ENCODE measurements at places on chromosomes 12 and 14.
A peak's percentile ranks its signal among the peaks of the same experiment; 100 is the strongest.

GRCh38 chr14:57227083-57227482 lies 41.6 kb downstream of the EXOC5 start:
- no peak for DNase-seq

- no peak for DNase-seq
Observed at GRCh38 chr14:92122351-92122677, 545 bp downstream of the CPSF2 start.

DNA sequence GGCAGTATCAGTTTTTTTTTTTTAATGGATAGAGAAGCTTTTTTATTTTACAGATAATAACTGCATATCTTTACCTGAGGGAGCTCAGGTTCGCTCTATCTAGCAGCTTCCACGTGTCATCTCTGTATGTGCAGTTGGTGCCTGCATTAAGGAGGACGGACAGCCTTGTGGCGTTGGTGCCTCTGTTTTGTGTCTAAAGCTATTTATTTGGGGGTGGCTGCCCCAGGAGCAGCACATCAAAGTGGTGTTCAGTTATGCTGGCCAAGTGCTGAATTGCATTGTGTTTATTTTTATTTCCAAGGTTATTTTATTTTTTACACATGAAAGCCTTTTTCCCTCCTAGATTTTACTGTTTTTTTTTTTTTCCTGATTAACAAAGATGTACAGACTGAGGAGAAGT lies 59.7 kb downstream of the RASSF3 start:
- no peak for DNase-seq

DNA sequence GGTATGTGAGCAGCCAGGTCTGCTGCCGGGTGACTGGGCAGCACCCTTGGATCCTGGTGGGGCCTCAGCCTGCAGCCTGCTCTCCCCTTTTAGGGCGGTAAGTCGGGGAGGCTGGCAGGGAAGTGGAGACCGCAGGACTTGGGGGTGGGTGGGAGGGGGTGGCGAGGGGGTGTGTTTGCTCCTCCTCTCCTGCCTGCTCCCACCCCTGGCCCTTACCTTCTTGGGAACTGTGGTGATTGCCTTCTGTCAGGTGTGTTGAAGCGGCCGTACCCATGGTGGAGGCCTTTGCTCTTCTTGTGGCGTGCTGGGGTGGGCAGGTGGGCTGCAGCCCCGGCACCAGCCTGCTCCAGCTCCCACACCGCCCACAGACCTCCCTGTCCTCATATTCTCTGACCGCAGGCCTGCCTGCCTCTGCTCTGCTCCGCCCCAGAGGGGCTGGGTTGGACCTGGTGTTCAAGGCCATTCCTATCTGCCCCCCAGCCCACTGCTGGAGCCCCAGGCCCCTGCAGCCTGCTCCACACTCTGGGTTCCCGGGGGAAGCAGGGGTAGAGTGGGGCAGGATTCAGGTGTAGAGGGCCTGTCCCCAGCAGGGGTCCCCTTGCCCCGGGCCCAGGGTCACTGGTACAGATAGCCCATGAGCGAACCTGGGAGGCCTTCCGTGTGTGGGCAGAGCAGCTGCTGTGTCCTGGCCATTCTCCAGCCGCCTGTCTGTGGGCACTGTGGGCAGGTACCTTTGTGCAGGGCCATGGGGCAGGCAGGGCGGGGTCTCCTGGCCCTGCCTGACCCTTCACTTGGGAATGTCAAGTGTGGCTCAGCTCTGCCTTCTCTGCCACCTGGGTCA lies 5.2 kb downstream of the TEDC1 start:
- no peak for DNase-seq

DNA sequence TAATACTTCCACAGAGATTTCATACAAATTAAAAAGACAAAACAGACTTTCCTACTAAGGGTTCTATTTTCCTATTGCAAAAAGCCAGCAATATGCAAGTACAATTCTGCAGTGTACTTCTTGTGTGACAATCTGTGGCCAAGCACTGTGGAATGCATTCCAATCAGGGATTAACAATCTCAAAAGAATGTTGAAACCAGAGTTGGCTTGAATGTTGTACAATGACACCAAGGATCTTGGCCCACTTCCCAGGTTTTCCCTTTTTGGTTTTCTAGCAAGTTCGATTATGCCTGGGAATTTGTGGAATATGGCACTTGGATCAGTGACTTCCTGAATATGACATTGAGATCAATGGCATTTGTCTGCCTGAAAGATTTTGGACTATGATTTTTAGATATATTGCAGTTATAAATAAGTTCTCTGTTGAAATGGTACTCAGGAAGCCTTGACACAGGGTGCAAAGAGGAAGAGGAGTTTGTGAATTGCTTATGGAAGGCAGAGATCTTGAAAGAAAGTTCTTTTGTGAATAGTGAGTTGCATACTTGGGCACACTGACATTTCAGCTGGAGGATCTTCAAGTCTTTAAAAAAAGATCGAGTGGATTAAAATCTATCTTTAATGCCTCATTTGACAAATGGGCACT lies 81.4 kb upstream of the FERMT2 start:
- DNase-seq: no peak

DNA sequence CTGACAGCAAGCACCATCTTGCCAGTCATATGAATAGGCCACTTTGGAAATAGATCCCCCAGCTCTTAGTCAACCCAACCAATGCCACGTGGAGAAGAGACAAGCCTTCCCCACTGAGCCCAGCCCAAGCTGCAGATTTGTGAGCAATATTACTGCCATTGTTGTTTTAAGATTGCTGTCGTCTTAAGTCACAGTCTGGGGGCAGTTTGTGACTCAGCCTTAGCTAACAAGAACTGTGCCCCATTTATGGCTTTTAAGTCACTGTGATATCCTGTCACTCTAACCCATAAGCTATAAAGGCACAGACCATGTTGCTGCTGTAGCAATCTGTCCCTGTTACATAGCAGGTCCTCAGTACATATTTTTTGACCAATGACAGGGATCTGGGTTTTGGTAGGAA lies 464.2 kb downstream of the MED13L start:
- no peak for DNase-seq

- DNase-seq: no peak
Observed at GRCh38 chr12:132346471-132347175, 17.2 kb upstream of the GALNT9 start.

DNA sequence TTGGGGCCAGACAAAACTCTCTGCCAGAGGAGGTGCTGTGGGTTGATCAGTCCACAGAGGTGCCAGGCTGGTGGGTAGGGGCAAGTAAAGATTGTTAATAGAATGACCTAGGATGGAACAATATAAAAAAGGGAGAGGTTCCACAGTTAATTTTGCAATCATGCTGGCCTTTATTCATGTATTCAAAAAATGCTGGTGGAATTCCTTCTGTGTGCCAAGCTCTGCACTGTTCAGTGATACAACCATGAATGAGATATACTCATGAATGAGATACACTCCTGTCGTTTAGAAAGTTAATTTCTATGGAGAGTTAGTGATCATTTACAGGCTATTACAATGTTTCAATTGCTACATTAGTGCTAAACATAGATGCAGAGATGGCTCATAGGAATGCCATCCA lies 252.6 kb upstream of the RMST start:
- DNase-seq: no peak

- DNase-seq: peak; percentile 80
Observed at GRCh38 chr12:32106517-32107358, at the start of gene BICD1. Gene BICD1, plus strand, starts transcription at chr12:32106847. Its CDS starts 485 bp downstream, at chr12:32107332.

GRCh38 chr12:71178162-71178561 lies 20.4 kb upstream of the TSPAN8 start:
- no peak for DNase-seq

DNA sequence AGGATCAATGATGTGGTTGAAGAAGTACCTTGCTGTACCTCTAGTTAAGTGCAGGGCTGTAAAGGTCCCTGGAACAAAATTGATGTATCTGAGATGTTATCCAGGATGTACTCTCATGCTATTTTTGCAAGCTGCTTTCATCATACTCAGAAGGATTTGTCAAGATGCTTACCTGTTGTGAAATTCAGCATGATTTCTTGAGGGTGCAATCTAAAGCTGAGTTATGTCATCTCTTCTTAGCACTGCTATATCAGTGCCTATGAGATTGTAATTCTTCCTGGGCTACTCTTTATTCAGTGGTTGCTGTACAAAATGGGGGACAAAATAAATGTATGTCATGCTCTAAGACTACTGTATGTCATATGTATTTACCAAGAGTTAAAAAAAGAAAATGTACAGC lies 340.7 kb upstream of the LMO3 start:
- no peak for DNase-seq

All from activated T-cell treated with anti-CD3 and anti-CD28 coated beads for 48 hours (primary cell).